ENCODE measurements at places on chromosomes 5 and 9.

GRCh38 chr9:98365781-98366180 lies 110.3 kb upstream of the TBC1D2 start:
- DNase-seq, result no peak

DNA sequence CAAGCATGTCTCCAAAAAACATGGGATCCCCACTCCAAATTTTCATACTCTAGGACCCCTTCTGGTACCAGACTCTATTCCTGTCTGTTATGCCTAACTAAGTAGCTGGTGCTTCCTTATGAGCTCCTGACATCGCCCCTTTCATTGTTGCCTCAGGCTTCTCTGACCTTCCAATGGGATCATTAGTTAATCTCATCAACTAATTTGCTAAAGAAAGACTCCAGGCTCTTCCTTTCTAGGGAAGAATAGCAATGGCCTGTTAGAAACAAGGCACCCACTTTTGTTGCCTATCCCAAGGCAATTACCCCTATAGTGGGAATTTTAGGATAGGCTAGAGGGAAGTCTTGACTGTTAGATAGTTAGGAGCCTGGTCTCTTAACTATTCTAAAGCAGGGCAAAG lies 369.5 kb downstream of the MLLT3 start:
- no peak for DNase-seq

DNA sequence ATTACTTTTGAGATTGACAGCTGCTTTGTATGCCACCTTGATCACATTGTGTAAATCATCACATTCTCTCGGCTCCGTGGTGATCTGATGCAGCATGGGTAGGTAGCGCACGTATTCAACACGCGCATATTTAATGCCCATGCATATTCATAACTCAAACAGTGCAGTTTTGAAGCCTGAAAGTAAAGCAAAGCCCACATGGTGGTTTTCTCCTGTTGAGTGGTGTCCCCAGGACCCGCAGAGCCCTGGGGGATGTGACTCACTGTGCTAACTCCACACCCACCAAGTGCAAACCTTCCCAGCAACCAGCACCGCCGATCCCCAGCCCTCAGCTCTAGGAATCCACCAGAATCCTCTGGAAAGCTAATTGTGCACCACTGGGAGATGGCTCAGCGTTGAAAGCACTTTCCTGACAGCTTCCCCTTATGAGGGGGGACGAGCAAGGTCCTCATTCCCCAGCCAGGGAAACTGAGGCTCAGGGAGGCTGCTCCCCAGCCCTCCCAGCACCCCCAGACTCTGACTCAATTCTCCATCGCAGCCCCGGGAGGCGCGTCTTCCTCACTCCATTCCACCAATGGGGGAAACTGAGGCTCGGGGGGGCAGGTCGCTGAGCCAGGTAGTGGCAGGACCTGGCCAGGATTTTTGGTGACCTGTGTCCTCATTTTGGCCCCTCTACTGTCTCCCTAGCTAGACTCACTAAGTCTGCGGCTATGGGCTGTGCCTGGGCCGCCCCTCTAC lies 46.4 kb downstream of the SARDH start:
- DNase-seq, result no peak

DNA sequence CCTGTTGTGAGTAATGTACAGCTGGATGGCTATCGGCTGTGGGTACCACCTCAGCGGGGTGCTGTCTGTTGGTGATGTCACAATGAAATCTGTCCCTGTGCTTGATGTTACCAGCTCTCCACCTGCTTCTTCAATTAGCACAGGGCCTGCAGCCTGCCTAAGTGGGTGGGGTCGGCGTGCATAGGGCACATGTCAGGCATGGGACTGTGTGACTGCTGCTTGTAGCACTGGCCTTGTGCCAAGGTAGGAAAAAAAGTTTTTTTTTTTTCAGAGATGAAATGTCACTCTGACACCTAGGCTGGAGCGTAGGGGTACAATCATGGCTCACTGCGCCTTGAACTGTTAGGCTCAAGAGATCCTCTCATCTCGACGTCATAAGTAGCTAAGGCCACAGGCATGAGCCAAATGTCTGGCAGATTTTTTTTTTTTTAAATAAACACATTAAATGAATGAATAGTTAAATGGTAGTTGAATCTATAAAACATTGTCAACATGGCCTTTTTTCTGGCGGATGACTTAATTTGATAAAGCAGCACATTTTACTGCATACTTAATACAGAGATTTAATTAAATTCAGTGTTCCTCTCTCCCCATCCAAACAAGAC lies 222.5 kb downstream of the NXNL2 start:
- DNase-seq, result no peak

DNA sequence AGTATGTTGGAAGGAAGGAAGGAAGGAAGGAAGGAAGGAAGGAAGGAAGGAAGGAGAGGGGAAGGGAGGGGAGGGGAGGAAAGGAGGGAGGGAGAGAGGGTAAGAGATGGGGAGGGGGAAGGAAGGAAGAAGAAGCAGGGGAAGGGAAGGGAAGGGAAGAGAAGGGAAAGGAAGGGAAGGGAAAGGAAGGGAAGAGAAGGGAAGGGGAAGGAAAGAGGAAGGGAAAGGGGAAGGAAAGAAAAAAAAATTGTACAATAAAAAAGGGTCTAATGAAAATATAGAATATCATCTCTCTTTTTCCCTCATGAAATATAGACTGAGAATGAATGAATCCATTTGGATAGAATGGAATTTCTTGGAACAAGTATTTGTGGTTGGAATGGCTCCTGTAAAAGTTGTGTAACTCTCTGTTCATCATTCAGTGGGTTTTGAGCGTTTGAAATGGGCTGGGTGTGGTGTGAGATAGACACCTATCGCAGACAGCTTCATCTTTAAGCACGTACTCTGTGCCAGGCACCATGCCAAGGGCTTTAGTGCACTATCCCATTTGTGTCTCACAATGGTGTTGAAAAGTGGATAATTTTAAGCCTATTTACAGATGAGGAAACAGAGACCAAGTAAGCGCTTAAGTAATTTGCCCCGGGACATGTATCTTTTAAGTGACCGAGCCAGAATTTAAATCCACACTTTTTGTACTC lies 11.6 kb upstream of the PAPPA start:
- DNase-seq, result no peak

DNA sequence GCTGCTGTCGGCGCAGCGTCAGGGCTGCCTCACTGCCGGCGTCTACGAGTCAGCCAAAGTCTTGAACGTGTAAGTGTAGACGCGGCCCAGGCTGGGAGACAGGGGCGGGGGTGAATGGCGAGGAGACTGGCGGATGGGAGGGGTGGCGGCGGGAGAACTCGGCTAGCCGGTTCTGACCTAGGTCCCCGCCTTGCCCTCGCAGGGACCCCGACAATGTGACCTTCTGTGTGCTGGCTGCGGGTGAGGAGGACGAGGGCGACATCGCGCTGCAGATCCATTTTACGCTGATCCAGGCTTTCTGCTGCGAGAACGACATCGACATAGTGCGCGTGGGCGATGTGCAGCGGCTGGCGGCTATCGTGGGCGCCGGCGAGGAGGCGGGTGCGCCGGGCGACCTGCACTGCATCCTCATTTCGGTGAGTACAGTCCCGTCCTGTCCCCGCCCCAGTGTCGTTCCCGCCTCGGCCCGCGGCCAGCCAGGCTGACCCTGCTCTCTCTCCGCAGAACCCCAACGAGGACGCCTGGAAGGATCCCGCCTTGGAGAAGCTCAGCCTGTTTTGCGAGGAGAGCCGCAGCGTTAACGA lies 745 bp downstream of the GADD45G start:
- peak; percentile 27 for DNase-seq

DNA sequence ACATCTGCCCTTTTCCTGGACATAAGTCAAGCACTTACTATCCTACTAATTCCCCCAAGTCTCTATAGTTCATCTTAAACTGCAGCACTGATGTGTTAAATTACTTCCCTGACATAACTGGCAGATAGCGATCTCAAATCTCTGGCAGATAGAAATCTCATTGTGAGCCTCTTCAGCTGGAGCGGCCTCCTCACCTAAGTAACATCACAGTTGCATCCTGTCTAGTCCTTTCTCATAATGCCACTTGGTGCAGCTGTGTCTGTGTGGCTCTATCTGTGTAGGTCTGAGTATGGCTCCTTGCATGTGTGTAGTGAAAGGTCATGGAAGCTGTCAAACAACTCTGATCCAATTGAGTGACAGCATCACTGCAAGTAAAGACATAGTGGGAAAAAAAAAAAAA lies 53.6 kb upstream of the FST start:
- DNase-seq, result peak; percentile 35

DNA sequence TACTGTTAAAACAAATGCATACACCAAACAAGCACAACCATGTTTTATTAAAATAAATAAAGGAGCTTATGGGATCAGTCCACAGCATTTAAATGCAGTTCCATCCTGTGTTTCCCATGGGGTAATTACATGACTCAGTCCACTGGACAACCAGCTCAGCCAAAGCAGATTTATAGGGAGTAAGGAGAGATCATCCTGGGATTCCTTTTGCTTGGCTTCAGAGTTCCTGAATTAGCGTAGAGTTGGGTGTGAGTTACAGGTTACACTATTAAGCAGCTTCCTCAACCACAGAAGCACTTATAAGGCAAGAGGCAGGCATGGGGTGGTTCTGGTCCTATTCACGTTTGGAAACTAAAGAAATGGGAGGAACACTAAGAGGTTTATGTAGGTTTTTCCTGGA lies 381.1 kb upstream of the ACTBL2 start:
- no peak for DNase-seq

GRCh38 chr9:35864695-35865255 lies 5.4 kb downstream of the OR13J1 start:
- no peak for DNase-seq

- DNase-seq, result no peak
Measured at GRCh38 chr9:32490601-32491000, 35.4 kb downstream of the RIGI start.

DNA sequence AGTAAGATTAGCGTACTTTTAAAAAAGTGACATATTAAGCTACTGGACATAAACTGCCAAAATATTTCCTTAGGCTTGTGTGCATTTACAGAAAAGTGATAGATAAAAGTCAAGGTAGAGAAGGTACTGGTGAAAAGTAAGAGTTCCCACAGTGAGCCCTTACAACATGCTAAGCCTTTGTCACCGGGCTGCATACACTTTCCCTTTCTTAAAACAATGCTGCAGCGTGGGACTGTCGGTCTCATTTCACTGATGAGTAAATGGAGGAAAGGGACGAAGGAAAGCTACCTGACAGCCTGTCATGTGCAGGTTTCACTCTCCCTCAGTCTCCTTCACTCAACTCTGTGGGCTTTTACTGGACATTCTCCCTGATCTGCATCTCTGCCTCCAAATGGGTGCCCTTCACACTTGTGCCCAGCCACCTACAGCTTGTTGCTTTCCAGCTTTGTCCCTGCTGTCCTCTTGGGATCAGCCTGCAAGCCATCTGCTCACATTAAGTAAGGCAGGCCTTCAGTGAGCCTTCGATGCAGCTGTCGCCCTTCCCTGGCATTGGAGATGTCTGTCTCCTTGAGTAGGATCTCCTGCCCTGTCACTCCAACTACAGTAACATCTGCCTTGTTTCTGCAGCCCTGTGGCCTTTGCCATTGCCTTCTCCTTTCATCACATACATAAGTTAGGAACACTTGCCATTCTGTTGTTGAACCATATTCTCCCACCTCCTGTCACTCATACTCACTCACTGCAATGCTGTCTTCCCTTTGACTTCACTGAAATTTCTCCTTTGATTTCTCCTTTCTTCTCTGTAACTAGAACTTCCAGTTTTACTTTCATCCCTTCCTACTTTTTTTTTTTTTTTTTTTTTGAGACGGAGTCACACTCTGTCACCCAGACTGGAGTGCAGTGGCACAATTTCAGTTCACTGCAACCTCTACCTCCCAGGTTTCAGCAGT lies 9.3 kb upstream of the ROPN1L start:
- DNase-seq, result no peak

- DNase-seq, result no peak
Measured at GRCh38 chr5:128870373-128870772, 94.9 kb upstream of the SLC27A6 start.

DNA sequence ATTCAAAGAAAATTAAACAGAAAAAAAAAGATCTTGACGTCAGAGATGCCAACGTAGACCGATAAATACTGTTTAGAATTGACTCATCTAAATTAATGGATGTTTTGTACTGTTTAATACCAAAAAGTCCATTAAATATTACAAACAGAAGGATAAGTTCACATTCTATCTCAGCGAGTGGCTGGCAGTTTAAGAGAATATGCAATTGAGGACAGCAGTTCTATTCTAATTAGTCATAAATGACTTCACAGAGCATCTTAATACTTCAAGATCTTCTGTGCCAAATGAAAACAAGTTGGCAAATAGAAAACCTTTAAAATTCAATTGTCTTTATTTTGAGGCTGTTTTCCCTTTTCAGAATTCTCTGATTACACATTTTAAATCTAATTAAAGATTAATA lies 326.6 kb upstream of the NREP start:
- no peak for DNase-seq
